ENCODE measurements at places on chromosomes 2 and 18. TPM values are rescaled to one million over a fixed set of nuclear protein-coding genes. Genes with fewer than 3 reads are reported as not detected.
A peak's percentile ranks its signal among the peaks of the same experiment; 100 is the strongest.

DNA sequence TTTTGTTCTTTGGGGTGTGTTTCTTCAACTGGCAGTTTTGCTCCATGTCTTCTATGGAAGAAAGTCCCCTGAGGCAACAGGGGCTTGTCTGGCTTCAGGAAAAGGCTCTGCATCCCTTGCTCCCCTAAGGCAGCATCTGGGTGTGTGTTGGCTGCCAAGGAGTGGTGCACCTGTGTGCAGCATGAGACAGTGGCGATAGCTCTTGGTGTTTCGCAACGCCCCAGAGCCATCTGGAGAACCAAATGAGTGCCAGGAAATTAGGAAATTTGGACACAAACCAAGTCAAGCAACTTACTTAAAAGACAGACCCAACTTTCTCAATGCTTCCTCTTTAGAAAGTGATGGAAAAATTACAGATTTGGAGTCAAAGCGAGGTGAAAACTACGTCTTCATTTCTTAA is 1044.4 kb upstream of the CNTNAP5 start:
- no peaks in the 10 kb centered on the region for H3K27me3 ChIP-seq
- no peak for DNase-seq
- no peaks in the 10 kb centered on the region for H3K4me1 ChIP-seq
- no peak overlapping the region for H3K4me3 ChIP-seq

- H3K4me3 ChIP-seq = no peak overlapping the region
- no peaks in the 10 kb centered on the region for H3K4me1 ChIP-seq
- H3K27me3 ChIP-seq = peaks cover 4% of the 10 kb centered on the region
- no peaks in the 10 kb centered on the region for H3K36me3 ChIP-seq
- no peak overlapping the region for H3K27ac ChIP-seq
- DNase-seq = no peak
Observed at GRCh38 chr2:238817382-238817781, 30.5 kb upstream of the TWIST2 start.

GRCh38 chr2:20350041-20350712 is 467 bp downstream of the PUM2 start:
- H3K4me3 ChIP-seq = peak overlapping the region; percentile 90
- H3K27me3 ChIP-seq = no peaks in the 10 kb centered on the region
- peak overlapping the region; percentile 98 for H3K27ac ChIP-seq
- H3K36me3 ChIP-seq = no peaks in the 10 kb centered on the region
- peak; percentile 38 for DNase-seq

GRCh38 chr2:183925281-183925680 is 673.0 kb upstream of the ZNF804A start:
- H3K4me3 ChIP-seq = no peak overlapping the region
- no peaks in the 10 kb centered on the region for H3K4me1 ChIP-seq
- no peak for DNase-seq
- no peaks in the 10 kb centered on the region for H3K36me3 ChIP-seq
- H3K27ac ChIP-seq = no peak overlapping the region

DNA sequence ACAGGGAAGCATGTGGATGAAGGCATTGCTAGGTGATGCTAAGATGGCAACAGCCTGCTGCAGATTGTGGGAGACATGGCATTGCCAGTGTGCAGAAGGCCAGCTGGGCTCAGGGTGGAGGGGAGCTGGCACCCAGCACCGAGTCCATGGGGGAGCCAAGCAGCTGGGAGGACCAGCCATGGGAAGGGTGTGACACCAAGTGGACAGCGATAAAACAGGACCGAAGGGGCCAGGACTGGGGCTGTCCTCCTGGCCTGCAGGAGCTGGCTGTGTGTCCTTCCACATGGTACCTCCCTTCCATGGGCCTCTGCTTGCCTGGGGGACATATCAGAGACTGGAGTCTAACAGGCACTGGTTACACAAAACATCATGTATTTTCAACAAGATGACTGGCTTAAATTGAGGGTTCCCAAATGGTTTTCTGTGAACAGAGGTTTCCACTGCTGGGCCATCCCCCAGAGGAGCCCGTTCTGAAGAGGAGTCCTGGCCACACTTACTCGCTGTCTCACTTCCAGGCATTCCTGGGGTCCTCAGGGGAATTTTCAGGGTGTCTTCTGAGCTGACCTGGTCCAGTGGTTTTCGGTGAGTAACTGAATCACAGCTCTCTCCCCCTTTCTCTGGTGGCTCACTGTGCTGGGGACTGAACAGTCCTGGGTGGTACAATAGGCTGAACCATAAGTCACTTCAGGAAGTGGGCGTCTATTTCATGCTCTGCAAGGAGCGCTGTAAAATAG is 60.4 kb upstream of the TNP1 start:
- H3K4me3 ChIP-seq = no peak overlapping the region
- H3K4me1 ChIP-seq = no peaks in the 10 kb centered on the region
- no peak for DNase-seq
- no peaks in the 10 kb centered on the region for H3K36me3 ChIP-seq
- H3K27ac ChIP-seq = no peak overlapping the region

DNA sequence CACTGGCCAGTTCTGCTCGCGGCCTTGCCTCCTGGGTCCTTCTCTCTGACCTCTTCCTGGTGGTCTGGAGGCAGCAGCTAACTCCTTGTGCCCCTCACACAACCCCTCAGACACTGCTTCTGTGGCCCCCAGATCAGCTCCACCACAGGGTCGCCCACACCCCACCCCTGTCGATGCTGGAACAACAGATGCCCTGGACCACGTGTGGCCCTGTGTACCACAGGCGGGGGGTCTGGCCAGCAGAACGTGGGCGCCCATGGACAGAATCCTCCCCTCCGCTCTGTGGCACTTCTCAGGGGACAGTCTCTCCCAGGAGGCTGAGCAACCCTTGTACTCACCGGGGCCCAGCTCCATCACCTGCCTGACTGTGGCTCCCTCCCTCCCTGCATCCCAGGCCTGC is 245.6 kb downstream of the NDUFA10 start:
- no peak for DNase-seq
- H3K27me3 ChIP-seq = peaks cover 2% of the 10 kb centered on the region
- no peaks in the 10 kb centered on the region for H3K4me1 ChIP-seq
- no peaks in the 10 kb centered on the region for H3K36me3 ChIP-seq

Gene FEV
- total RNA-seq = 25.9 TPM

Gene MPP4
- total RNA-seq = not detected

Gene TEKT4
- total RNA-seq = 0.09 TPM

Data from prostate gland (tissue), 2 donors.